ENCODE measurements at places on chromosomes 13 and 19. TPM values are rescaled to one million over a fixed set of nuclear protein-coding genes. Genes with fewer than 3 reads are reported as not detected.

- H3K4me3 ChIP-seq = no peak overlapping the region
- DNase-seq = no peak
- no peaks in the 10 kb centered on the region for H3K27me3 ChIP-seq
Measured at GRCh38 chr13:105552078-105552477, 983.4 kb downstream of the EFNB2 start.

RPL28 gene
- total RNA-seq = 2,404 TPM

CCDC70 gene
- not detected for total RNA-seq

GRCh38 chr13:113468472-113469201, 15.3 kb upstream of the ADPRHL1 start:
- no peak overlapping the region for H3K27ac ChIP-seq
- no peaks in the 10 kb centered on the region for H3K4me1 ChIP-seq
- no peak for DNase-seq
- no peak overlapping the region for H3K4me3 ChIP-seq
- no peaks in the 10 kb centered on the region for H3K27me3 ChIP-seq
- peaks cover 17% of the 10 kb centered on the region for H3K36me3 ChIP-seq

DNA sequence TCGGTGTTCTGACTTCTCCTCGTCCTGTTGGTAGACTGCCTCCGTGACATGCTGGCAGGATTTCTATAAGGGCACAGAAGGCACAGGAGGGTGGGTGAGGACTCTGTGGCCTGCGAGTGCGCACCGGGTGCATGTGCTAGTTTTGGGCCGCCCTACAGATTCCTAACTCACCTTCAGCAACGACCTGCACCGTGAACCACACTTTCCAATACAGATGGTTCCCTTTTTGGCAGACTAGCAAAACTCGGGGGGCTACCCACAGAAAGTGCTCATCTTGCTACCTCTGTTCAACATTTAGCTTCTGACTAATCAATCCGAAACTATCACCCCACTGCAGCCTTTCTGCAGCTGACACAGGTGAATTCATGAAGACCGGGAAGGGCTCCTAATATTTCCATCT, 14.1 kb upstream of the AMER2 start:
- no peaks in the 10 kb centered on the region for H3K36me3 ChIP-seq
- H3K27me3 ChIP-seq = peaks cover 24% of the 10 kb centered on the region
- no peak for DNase-seq
- H3K4me3 ChIP-seq = no peak overlapping the region
- no peaks in the 10 kb centered on the region for H3K4me1 ChIP-seq

DNA sequence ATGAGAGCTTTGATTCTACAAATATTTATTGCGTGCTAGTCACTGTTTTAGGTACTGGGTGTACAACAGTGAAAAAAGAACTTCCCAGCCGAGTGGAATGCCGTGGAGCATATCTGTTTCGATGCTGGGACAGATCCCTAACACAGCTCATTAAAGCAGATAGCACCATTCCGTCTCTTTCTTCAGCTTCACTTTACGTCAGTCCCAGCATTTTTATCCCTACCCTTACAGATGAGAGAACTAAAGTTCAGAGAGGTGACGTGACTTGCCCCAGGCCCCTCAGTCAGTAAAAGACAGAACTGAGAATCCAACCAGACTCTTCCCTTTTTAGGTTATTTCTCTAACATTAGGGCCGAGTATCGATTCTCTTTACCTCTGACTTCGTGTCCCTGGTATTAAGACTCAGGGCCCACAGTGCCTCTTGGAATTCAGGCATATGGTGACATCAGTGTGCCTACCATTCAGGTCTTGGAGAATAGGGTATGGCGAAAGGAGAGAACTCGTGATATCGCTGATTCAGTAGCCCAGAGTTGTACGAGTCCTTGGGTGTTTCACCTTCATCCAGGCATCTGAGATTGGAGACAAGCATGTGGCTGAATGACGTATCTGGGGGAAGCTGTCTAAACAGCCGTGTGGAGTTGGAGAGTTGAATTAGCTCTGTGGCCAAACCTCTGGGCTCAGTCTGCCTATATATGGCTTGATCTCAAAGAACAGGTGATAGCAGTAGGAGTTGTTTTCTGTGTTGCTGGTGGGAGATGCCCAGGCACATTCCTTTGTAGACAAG, 27.1 kb downstream of the ACTN4 start:
- H3K36me3 ChIP-seq = peaks cover 40% of the 10 kb centered on the region
- H3K4me1 ChIP-seq = peaks cover 84% of the 10 kb centered on the region
- H3K27ac ChIP-seq = peak overlapping the region; percentile 81
- H3K27me3 ChIP-seq = peaks cover 2% of the 10 kb centered on the region
- H3K4me3 ChIP-seq = peak overlapping the region; percentile 54

GRCh38 chr19:5803752-5804515, 933 bp upstream of the NRTN start:
- peak overlapping the region; percentile 69 for H3K4me3 ChIP-seq
- peak; percentile 73 for DNase-seq
- no peak overlapping the region for H3K27ac ChIP-seq
- no peaks in the 10 kb centered on the region for H3K36me3 ChIP-seq
- peaks cover 28% of the 10 kb centered on the region for H3K27me3 ChIP-seq
- peaks cover 12% of the 10 kb centered on the region for H3K4me1 ChIP-seq

DNA sequence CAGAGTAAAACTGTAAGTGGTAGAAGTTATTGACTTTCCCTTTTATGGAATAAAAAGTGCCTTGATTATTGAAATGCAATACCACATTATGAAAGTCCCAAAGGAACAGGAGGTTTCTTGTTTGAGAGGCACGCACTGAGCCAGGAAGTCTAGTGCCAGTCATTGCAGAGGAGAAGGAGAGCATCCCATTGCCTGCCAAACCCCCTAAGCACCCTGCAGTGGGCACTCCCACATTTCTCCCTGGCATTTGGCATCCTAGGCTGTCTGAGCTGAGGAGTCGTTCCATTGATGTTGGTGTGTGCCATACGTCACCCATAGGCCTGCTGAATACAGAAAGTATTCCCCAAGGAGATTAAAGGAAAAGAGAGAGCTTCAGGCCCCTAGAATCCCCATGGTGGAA, 85.7 kb upstream of the MBNL2 start:
- H3K4me1 ChIP-seq = peaks cover 29% of the 10 kb centered on the region
- no peak overlapping the region for H3K27ac ChIP-seq
- no peak for DNase-seq
- no peaks in the 10 kb centered on the region for H3K36me3 ChIP-seq

DNA sequence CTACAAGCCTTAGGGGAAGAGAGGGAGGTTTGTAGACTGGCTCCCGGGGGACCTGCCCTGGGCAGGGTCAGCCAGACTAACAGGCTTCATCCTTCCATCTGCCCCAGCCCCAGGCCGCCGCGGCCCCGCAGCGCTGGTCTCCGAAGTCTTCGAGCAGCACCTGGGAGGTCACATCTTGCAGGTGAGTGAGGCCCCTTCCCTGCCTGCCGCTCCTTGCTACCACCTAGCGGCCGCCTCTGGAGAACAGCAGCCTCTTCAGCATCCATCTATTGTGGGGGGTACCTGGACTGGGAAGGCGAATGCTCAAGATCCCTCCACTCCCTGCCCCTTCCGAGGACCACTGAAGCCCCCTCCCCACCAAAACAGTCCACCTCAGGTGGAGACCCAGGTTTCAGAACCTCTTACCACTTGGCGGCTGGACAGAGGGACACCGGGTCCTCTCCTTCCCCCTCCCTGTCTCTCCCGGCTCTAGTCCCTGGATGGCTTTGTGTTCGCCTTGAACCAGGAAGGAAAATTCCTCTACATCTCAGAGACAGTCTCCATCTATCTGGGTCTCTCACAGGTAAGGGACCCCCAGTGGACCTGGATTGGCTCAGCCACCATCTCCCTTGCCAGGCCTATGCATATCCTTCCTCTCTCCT, 12.7 kb downstream of the NPAS1 start:
- DNase-seq = no peak
- H3K36me3 ChIP-seq = no peaks in the 10 kb centered on the region
- H3K27me3 ChIP-seq = peaks cover 9% of the 10 kb centered on the region
- H3K4me1 ChIP-seq = peaks cover 19% of the 10 kb centered on the region
- H3K4me3 ChIP-seq = no peak overlapping the region

DNA sequence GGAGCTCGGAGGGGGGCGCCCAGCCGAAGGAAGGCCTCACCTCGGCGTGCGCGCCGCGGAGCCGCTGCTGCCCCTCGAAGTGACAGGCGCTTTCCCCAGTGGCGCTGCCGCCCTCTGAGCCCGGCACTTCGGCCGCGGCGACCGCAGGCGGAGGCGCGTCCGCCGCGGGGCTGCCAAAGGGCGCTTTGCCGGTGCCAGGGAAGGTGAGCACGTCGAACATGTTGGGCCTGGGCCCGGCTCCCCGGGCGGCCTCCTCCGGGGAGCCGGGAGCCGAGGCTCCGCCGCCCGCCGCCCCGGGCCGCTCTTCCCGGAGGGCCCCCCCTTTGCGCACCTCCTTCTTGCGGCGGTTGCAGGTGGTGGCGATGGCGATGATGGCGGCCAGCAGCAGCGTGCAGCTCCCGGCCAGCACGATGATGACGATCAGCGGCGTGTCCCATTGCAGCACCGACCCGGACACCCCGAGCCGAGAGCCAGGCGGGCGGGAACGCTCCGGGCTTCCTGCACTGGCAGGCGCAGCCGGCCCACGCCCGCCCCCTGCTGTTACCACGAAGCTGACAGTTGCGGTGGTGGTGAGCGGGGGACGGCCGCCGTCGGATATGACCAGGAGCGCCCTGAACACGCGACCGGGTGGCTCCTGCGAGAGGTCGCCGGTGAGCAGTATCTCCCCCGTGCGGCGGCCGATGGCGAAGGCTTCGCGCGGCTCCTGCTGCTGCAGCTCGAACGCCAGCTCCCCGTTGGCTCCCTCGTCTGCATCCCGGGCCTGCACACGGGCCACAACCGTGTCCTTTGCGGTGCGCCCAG, 2.5 kb downstream of the PCDH8 start:
- peaks cover 15% of the 10 kb centered on the region for H3K27me3 ChIP-seq

ZNF649 gene
- 3.9 TPM for total RNA-seq

DNA sequence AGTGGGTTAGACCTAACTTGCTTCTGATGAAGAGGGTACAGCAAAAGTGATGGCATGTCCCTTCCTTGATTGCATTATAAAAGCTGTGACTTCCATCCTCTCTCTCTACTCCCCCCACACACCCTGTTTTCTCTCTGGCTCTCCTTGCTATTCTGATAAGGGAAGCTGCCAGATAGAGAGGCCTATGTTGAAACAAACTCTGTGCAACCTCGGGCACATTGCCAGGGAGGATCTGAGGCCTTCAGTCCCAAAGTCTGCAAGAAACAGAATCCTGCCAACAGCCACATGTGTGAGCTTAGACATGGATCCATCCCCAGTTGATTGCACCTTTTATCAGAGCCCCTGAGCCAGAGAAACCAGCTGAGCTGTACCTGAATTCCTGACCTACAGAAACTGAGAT, 44.8 kb upstream of the ARGLU1 start:
- no peak overlapping the region for H3K4me3 ChIP-seq
- peaks cover 5% of the 10 kb centered on the region for H3K27me3 ChIP-seq
- DNase-seq = no peak
- no peaks in the 10 kb centered on the region for H3K36me3 ChIP-seq
- H3K27ac ChIP-seq = no peak overlapping the region

DNA sequence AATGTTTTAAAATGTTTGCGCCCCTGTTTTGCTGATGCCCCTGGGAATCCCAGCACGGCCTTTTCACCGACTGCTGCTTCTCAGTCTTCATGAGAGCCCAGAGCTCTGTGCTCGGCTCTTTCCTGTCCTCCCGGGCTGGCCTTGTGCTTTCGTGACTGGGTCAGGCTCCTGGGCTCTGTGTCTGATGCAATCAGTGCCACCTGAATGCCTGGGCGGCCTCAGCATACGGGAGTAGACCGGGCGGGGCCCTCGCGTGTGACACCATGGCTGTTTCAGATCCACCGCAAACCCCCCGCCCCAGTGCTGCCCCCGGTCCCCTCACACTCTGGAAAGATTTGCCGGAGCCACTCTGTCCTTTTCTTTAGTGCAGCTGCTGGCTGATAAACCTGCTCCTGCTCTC, 21.4 kb downstream of the PABPC3 start:
- no peak for DNase-seq
- no peak overlapping the region for H3K4me3 ChIP-seq
- H3K4me1 ChIP-seq = no peaks in the 10 kb centered on the region
- H3K27me3 ChIP-seq = peaks cover 7% of the 10 kb centered on the region

LILRA1 gene
- not detected for total RNA-seq

CDX2 gene
- not detected for total RNA-seq

GRCh38 chr19:3250675-3251074, 26.2 kb downstream of the CELF5 start:
- H3K4me3 ChIP-seq = no peak overlapping the region
- H3K36me3 ChIP-seq = peaks cover 6% of the 10 kb centered on the region
- no peak overlapping the region for H3K27ac ChIP-seq
- H3K4me1 ChIP-seq = no peaks in the 10 kb centered on the region
- no peak for DNase-seq

DNA sequence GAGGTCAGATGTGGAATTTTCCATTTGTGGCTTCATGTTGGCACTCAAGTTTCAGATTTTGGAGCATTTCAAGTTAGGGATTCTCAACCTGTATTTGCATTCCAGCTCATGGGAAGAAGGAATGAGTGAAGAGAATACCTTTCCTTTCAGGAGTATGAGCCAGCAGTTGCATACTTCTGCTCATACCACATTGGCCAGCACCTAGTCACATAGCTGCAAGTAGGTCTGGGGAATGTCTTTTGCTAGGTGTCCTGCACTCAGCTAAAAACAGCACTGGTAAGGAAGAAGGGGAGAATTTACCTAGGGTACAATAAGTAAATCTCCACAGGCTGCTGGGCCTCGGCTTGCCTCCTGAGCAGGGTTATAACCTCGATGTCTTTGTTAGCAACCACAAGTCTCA, 24.6 kb upstream of the ATP8A2 start:
- peaks cover 2% of the 10 kb centered on the region for H3K27me3 ChIP-seq
- no peak overlapping the region for H3K27ac ChIP-seq
- DNase-seq = no peak
- H3K36me3 ChIP-seq = no peaks in the 10 kb centered on the region
- no peaks in the 10 kb centered on the region for H3K4me1 ChIP-seq
